ENCODE measurements at places on chromosomes 16 and 17.

GRCh38 chr17:28573966-28574480 is 2.7 kb downstream of the ALDOC start:
- DNase-seq, result no peak

- no peak for DNase-seq
Observed at GRCh38 chr16:22357635-22357971, 16.8 kb downstream of the CDR2 start.

DNA sequence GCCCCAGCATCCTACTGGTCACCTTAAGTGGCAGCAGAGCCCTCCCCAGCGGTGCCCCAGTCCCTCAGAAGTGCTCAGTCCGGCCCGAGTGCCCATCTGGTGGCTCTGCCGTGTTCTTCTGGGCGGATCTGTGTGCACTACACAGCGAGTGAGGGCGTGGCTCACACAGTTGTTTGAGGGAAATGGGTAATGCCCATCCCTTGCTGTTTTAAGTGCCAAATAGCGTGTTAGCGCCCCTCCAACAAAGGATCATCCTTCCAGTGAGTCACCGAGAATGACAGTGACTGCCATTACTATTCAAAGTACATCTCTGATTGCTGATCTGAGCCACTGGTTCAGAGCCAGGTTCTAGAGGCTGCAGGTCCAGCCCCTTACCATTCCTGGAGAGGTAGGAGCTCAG is 152.0 kb downstream of the LGALS9B start:
- no peak for DNase-seq

- no peak for DNase-seq
Observed at GRCh38 chr16:71340406-71340805, 18.1 kb upstream of the CALB2 start.

DNA sequence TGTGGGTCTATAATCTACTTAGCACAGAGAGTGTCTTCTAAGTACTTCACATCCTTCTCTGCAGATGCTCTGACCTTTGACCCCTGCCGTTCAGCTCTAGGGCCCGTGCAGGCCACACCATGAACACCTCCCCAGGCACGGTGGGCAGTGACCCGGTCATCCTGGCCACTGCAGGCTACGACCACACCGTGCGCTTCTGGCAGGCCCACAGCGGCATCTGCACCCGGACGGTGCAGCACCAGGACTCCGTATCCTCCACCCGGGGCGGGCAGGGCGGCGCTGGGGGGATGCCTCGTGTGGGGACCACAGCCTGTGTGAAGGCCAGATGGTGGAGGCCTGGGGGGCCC is 686 bp downstream of the MLST8 start:
- DNase-seq, result peak; percentile 26

DNA sequence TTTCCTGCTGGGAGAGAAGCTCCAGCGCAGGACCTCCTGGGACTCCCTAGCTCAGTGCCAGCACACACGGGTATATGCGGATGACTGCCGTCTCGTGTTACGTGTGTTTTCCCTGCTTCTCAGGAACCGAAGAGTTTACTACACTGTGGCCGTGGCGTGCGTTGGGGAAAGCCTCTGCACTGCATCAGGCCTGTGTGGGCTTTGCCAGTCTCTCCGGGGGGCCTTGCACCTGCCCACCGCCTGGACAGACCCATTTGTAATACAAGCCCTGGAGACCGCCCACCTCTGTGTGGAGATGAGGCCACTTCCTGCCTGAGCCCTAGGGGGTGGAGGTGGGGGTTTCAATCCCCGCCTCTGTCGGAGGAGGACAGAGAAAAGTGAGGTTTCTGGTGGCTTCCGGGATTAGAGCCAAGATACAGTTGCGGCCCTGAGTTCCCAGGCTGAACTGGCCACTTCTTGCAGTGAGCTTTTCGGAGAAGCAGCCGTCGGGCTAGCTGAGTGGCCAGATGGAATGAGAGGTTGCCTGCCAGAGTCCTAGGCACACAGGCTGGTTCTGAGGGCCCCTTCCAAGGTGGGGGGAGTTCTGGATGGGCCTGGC is 43.4 kb upstream of the GSE1 start:
- no peak for DNase-seq

GRCh38 chr17:48594538-48595277 is 1.1 kb upstream of the HOXB5 start:
- no peak for DNase-seq

DNA sequence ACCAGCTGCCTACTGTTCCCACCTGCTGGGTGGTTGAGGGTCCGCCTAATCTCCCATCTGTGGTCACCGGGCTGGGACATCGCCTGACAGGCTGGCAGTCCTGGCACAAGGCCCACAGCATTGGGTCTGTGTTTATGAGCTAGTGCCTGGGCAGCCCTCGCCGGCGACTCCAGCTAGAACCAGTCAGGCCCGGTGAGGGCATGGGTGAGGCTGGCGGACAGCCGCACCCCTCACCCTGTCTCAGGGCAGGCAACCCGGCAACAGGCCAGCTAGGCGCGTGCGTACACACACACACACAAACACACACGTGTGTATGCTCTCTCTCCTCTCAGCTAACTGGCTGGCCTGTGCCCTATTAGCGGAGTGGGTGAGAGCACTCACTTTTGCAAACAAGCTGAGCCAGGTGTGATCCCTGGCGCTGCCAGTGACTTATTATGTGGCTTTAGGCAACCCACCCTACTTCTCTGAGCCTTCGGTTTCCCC is 10.4 kb downstream of the HSD11B2 start:
- DNase-seq, result no peak

- DNase-seq, result no peak
Observed at GRCh38 chr17:62713086-62713881, 85.8 kb downstream of the MRC2 start.

- DNase-seq, result no peak
Observed at GRCh38 chr16:48291754-48292153, 44.4 kb upstream of the ABCC11 start.

DNA sequence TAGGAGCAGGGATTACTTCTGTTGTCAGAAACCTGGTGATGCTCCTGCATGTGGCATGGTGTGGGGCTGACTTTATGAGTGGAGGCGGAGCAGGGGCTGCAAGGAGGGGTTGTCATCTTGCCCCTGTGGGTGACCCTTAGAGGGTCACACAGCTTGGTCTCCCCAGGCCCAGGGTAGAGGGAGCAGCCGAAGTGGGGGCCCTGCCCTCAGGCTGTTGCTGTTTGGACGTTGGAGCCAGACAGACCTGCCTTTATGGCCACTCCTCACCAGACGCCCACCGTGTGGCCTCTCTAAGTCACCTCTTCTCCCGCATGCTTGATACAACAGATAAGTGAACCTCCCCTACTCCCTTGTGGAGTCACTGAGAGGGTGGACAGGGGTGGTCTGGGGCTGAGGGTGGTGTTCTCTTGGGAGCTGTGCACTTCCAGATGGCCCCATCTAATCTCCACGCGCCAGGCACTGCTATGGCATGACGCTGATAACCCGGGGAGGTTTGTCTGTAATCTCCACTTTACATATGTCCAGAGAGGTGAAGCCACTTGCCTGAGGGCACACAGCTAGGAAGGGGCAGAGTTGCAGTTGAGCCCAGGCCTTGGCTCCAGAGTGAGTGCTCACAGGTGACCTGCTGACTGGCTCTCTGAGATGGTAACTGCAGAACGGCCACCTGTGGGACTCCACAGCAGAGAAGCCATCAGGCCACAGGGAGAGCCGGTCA is 10.0 kb downstream of the MAP2K3 start:
- DNase-seq, result no peak

DNA sequence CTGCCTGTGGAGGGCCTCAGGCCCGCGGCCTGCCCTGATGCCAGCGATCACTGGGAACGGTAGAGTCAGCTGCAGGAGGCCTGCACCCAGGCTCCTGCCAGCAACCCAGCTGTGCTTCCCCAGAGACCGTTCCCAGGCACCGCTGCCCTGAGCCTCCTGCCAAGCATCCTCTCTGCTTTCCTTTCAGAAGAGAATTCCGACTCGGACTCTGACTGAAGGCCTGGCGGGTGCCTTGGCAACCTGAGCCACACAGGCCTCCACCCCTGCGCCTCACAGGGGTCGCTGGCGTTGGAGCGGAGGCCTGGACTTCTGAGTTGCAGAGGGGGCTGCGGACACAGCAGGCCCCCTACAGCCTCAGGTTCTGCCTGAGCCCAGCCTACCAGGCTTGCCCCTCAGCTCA is 7.9 kb downstream of the CMTM3 start:
- no peak for DNase-seq

- DNase-seq, result no peak
Observed at GRCh38 chr17:68843522-68843921, 111.7 kb downstream of the ABCA8 start.

GRCh38 chr17:79648181-79648831 is 37.5 kb upstream of the RBFOX3 start:
- DNase-seq, result no peak

GRCh38 chr16:83771306-83771942 is 36.4 kb upstream of the HSBP1 start:
- no peak for DNase-seq

DNA sequence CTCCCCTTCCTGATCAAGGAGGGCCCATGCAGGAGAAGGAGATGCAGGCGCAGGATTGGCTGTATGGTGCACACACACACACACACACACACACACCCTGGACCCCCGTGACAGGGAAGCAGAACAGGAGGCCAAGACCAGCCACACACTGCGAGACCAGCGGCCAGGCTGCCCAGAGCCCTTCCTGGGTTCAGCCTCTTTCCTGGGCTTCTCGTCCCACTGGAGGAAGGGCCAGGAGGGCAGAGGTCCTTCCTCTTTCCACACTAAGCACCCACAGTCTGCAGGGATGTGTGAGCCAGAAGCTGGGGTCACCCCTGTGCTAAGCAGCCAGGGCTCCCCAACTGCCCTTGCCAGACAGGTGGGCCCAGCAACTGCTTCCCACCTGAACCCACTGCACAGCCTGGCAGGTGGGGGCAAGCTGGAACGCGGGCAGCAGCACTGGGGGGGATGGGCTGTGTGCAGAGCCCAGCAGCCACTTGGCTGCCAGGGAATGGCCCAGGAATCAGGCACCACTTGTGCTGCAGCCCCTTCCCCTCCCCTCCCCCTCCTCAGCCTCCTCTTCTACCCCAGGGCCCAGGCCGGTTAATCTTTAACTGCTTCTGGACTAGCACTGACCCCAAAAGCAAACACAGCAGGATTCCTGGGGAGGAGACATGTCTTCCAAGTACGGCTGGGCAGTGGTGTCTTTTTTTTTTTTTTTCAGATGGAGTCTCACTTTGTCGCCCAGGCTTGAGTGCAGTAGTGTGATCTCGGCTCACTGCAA is 44.6 kb upstream of the SLC38A10 start:
- DNase-seq, result no peak

GRCh38 chr17:68248891-68249290 is 1.0 kb downstream of the AMZ2 start:
- no peak for DNase-seq

- DNase-seq, result no peak
Observed at GRCh38 chr16:83482545-83483162, 325.1 kb upstream of the HSBP1 start.

GRCh38 chr16:11950388-11950787 is 8.5 kb upstream of the NPIPB2 start:
- DNase-seq, result no peak

DNA sequence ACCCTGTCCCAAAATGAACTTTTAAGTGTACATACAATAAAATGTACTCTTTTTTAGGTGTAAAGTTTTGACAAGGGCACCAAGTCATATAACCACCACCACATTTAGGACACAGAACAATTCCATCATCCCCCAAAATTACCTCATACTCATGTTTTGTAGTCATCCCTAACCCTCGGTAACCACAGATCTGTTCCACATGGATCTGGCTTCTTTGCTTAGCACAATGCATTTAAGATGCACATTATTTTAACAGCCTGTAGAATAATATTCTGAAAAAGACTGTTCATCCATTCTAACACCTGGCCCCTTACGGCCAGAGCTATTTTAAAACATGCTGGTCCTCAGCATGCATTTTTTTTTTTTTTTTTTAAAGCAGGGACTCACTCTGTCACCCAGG is 25.2 kb upstream of the CFAP20 start:
- no peak for DNase-seq

- no peak for DNase-seq
Observed at GRCh38 chr16:79041206-79041605, 559.3 kb downstream of the MAF start.

DNA sequence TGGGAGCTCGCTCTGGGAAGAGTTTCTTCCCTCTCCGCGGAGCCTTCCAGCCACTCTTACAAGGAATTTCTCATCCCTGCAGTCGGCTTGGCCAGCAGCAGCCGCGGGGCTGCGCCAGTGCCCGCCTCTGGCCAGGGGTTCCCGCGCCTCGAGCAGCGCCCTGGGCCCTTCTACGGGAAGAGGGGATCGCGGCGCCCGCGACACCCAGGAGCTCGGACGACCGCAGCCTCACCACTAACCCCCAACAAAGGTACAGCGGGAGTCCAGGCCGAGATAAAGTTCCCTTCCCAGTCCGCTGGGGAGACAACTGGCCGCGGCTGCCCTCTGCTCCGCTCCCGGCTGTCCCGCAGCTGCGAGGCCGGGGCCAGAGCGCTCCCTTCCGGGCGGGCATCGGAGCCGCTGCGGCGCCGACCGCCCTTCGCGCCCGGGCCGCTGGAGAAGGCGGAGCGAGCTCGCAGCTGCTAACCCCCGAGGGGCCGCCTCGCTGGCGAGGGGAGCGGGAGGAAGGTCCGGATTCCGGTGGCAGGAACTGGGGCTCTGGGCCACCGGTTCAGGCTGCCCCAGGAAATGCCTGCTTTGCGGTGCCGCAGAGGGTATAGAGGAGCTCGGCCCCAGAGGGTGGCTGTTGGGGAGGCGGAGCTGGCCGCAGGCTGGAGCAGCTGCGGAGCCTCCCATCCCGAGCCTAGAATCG is 3.6 kb upstream of the HS3ST3B1 start:
- DNase-seq, result peak; percentile 27
